GOT3 (cell line): ENCODE measurements at places on chromosomes 12 and 14.

- no peak for DNase-seq
Observed at GRCh38 chr12:84793558-84794367, 118.8 kb downstream of the SLC6A15 start.

- no peak for DNase-seq
Observed at GRCh38 chr12:52838609-52839435, 4.7 kb upstream of the KRT79 start.

DNA sequence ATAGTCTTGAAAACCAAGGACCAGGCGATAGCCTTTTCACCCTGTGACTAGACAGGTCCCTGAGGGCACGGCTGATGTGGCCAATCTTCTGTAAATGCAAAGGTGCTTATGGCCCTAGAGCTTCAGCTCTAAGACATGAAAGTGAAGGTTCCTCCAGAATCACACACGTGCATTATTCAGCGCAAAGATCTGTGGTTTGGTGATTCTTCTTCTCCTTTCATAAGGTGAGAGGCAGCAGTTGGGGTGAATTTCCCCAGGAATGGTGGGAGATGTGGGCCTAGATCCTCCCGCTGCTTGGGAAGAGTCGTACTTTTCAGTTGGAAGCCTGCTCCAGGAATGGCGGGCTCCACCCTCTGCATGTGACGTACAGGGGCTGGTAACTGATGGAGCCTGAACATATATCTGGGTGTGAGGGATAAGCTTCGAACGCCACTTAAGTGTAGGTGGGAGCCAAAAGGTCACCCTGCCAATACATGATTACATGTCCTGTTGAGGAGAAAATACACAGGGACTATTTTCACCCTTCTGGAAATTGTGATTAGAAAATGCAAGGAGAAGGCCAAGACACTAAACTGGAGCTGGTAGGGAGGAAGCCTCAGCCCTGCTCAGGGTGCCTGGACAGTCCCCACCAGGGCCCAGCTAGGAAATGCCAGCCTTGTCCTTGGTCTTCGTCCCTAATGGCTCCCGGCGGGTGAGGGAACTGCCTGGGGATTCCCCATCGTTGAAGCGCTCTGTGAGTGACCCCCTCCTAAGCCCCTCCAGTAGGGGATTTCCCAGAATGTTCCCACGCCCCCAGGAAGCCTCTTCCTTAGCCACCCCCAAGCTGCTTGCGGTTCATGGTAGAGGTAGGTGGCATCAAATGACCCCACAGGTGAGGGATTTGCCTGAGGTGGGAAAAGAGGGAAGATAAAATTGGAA lies 17.6 kb downstream of the BATF start:
- DNase-seq = no peak

GRCh38 chr14:58414845-58415244 lies 12.5 kb downstream of the TIMM9 start:
- no peak for DNase-seq

- DNase-seq = no peak
Observed at GRCh38 chr14:36652542-36653201, 9.0 kb upstream of the PAX9 start.

DNA sequence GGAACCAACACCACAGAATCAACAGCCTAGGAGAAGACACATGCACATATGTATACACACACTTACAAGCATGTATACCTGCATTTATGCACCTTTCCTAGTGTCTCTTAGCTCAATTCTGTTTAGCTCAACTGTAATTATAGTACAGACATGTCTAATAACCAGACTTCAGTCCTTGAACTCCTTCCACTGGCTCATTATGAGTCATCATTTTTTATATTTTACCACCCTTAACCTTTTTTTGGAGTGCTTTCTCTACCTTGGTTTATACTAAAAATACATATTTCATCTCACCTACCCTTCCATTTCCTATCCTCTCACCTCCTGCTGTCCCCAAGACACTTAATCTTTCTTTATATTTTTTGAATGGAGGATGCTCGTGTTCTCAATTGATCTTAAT lies 110.4 kb downstream of the ARID2 start:
- DNase-seq = no peak

DNA sequence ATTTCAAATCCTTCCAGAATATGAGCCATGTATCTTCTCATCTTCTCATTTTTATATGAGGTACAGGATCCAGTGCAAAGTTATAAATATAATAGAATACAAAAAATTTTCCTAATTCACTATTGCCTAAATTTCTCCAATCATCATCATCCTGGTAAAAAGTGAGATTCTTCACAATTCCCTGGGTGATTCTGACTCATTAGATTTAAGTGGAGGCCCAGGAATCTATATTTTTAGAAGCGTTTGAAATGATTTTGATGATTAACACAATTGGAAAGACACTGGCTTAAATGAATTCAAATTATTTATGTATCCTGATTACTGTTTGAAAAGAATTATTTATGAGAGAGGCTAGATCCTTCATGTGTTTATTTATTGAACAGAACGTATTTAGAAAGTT lies 380.3 kb upstream of the PDE3A start:
- no peak for DNase-seq

DNA sequence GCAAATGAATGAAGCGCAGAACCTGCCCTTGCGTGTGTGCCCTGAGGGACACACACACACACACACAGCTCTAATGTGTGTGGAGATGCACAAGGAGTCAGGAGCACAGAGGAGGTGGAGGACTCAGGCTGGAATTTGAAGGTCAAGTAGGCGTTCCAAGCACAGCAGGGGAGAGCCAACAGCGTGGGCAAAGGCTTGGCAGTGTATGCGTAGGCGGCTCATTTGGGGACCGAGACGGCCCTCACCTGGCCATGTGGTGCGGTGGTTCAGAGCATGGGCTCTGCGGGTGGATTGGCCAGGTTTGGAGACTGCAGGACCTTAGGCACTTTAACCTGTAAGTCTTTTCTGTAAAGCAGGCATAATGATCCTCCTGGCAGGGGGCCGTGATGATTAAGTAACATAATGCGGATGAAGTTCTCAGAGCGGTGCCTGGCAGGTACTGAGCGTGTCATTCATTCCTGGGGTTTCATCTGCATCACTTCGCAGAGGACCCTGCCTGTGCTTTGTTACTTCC lies 69.5 kb upstream of the SLC24A4 start:
- no peak for DNase-seq

DNA sequence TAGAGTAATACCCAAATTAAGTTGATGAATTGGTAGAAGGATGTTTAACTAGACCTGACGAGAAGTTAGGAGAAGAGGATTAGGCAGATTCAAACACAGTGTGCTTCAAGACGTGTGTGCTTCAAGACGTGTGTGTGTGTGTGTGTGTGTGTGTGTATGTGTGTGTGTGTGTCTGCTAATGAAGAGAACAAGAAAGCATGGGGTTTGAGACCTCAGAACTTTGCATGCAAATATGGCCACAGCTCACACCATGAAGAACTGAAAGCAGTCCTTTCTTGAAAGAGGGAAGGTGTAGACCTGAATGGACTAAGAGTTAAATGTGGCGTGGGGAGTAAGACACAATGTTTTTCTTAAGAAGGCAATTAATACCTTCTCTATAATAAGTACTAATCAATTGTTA lies 32.5 kb upstream of the SSPN start:
- DNase-seq = no peak

- peak; percentile 50 for DNase-seq
Observed at GRCh38 chr12:122499991-122500684, 594 bp downstream of the ZCCHC8 start.

DNA sequence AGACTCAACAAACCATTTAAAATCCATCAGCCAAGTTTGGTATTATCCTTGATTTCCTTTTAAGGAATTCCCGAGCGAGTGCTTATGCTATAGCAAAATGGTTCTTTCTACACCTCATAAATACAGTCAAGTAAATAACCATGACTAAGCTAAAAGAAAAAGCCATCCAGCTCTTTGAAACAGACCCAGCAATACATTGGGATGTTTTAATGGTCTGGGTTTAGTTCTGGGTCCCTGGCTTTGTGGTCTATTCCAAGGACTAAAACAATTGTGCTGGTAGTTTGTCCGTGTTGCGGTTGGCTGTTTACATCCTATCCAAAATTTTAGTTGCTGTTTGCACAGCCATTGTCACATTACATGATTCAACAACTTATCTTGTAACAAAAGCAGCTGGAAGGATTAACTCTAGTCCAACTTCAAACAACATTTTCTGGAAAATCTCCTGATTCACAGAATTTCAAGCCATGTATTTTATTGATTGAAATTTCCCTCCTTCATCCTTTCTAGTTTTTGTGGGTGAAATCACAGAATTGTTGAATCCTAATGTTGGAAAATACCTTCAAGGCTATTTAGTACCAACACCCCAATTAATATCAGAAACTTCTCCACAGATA lies 19.6 kb downstream of the KLRB1 start:
- DNase-seq = no peak
